ENCODE measurements at places on chromosomes 2 and 18.

GRCh38 chr2:154658854-154659253 lies 39.6 kb upstream of the KCNJ3 start:
- no peak for DNase-seq
- H3K27ac ChIP-seq: no peak overlapping the region
- no peaks in the 10 kb centered on the region for H3K27me3 ChIP-seq
- no peak overlapping the region for H3K4me3 ChIP-seq

DNA sequence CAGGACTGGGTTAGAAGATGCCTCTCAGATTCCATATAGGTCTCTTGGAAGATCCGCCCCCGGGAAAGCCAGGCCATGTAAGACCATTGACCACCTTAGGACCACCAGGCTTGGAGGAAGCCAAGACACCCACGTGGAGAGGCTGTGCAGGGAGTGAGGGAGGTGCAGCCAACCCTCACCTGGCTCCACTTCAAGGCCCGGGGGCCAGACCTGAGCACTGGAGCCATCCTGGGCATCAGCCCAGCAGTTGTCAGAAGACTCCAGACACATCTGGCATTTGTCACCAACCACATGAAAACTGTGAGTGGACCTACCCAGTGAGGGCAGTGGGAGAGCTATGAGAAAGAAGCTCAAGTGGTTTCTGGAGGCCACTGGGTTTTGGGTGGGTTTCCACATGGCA lies 214.4 kb downstream of the MYT1L start:
- no peaks in the 10 kb centered on the region for H3K27me3 ChIP-seq
- H3K4me3 ChIP-seq: no peak overlapping the region
- H3K36me3 ChIP-seq: no peaks in the 10 kb centered on the region
- DNase-seq: no peak

DNA sequence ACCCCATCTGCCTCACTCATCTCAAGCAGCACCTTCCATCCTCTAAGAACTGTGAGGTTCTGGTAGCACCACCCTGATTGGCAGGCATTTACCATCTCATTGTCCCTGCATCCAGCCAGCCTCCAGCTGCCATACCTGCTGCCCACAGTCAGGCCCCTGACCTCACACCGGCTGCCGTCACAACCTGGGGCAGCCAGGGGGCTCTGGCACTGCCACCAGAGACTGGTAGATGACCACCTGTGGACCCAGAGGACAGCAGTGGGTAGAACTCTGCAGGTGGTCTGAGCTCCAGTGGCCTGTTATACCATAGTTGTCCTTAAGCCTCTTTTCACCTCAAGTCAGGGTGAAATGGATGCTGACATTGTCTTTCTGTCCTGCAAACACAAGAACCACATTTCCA lies 69.4 kb downstream of the POLE4 start:
- no peaks in the 10 kb centered on the region for H3K27me3 ChIP-seq
- H3K4me1 ChIP-seq: no peaks in the 10 kb centered on the region
- H3K27ac ChIP-seq: no peak overlapping the region
- H3K4me3 ChIP-seq: no peak overlapping the region
- no peaks in the 10 kb centered on the region for H3K36me3 ChIP-seq

DNA sequence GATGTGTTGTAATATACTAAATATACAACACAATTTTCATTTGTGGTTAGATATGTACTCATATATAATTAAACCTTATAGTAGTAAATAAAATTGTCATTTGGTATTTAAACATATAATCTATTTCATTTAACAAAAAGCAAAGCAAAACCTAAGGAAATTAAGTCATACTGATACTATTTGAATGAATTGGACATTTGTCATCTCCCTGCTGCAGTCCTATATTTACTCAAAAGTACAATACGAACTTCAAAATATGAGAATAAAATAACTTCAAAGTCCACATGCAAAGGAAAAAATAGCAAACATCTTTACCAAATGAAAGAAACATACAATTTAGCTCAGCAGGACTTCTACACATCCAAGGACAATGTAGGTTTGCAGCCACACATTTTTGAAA lies 11.8 kb upstream of the HAT1 start:
- H3K4me3 ChIP-seq: no peak overlapping the region
- H3K4me1 ChIP-seq: no peaks in the 10 kb centered on the region
- H3K36me3 ChIP-seq: no peaks in the 10 kb centered on the region
- no peaks in the 10 kb centered on the region for H3K27me3 ChIP-seq
- H3K27ac ChIP-seq: no peak overlapping the region

GRCh38 chr18:79579807-79580497 lies 99.7 kb upstream of the CTDP1 start:
- no peaks in the 10 kb centered on the region for H3K4me1 ChIP-seq
- peak; percentile 20 for DNase-seq
- H3K4me3 ChIP-seq: no peak overlapping the region

- no peaks in the 10 kb centered on the region for H3K36me3 ChIP-seq
- no peaks in the 10 kb centered on the region for H3K4me1 ChIP-seq
- no peak overlapping the region for H3K27ac ChIP-seq
Measured at GRCh38 chr2:217223222-217223930, 363.5 kb upstream of the TNP1 start.

- H3K27me3 ChIP-seq: no peaks in the 10 kb centered on the region
- no peak for DNase-seq
- no peak overlapping the region for H3K4me3 ChIP-seq
- H3K4me1 ChIP-seq: no peaks in the 10 kb centered on the region
- no peaks in the 10 kb centered on the region for H3K36me3 ChIP-seq
Measured at GRCh38 chr18:74172697-74173433, 24.5 kb downstream of the TIMM21 start.

- no peaks in the 10 kb centered on the region for H3K36me3 ChIP-seq
- H3K27ac ChIP-seq: no peak overlapping the region
- no peak for DNase-seq
- no peak overlapping the region for H3K4me3 ChIP-seq
- no peaks in the 10 kb centered on the region for H3K27me3 ChIP-seq
Measured at GRCh38 chr2:119338272-119338671, 28.4 kb downstream of the C2orf76 start.

DNA sequence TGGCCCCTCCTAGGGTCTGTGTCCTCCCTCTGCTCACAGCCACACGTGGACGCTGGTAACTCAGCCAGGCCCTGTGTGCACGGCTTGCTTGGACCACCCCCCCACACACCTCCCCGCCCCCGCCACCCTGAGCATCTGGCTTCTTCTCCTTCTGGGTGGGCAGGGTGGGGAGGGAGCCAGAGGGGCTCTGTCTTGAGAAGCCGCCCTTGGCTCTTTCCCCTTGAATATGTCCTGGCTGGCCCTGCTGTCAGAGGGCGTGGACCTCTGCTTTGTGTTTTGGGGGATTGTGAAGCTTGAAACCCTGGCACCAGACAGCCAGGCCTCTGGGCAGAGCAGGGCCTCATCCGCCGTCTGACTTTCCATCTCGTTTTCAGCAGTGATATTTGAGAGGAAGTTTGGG lies 72.1 kb downstream of the GLI2 start:
- peaks cover 11% of the 10 kb centered on the region for H3K36me3 ChIP-seq
- no peaks in the 10 kb centered on the region for H3K27me3 ChIP-seq
- no peak overlapping the region for H3K27ac ChIP-seq
- no peak for DNase-seq
- H3K4me3 ChIP-seq: no peak overlapping the region

DNA sequence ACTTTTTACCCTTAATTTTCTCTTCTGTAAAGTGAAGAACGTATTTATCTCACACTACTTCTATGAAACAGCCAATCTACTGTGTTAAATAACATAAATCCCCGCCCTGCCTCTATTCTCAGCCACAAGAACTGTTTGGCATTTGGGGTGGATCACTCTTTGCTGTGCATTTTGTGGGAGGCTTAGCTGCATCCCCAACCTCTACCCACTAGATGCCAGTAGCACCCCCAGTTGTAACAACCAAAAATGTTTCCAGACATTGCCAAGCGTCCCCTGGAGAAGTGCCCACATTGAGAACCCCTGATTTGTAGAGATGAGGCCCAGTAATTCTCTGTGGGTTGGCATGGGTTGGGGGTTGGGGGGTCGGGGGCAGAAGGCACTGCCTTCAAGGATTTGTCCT lies 94.7 kb upstream of the BOD1L2 start:
- no peak for DNase-seq
- H3K4me3 ChIP-seq: no peak overlapping the region
- H3K36me3 ChIP-seq: peaks cover 3% of the 10 kb centered on the region
- H3K27me3 ChIP-seq: no peaks in the 10 kb centered on the region

- no peaks in the 10 kb centered on the region for H3K27me3 ChIP-seq
- peaks cover 9% of the 10 kb centered on the region for H3K36me3 ChIP-seq
- H3K4me1 ChIP-seq: no peaks in the 10 kb centered on the region
- no peak overlapping the region for H3K4me3 ChIP-seq
- no peak for DNase-seq
- H3K27ac ChIP-seq: no peak overlapping the region
Measured at GRCh38 chr2:158317642-158318041, 138.9 kb downstream of the CCDC148 start.

- H3K27me3 ChIP-seq: no peaks in the 10 kb centered on the region
- no peak for DNase-seq
- no peaks in the 10 kb centered on the region for H3K4me1 ChIP-seq
- no peak overlapping the region for H3K27ac ChIP-seq
- no peak overlapping the region for H3K4me3 ChIP-seq
Measured at GRCh38 chr2:230569298-230569697, 143.3 kb upstream of the CAB39 start.

- no peaks in the 10 kb centered on the region for H3K27me3 ChIP-seq
- H3K4me3 ChIP-seq: no peak overlapping the region
- no peaks in the 10 kb centered on the region for H3K4me1 ChIP-seq
- H3K36me3 ChIP-seq: no peaks in the 10 kb centered on the region
- DNase-seq: no peak
Measured at GRCh38 chr18:66640431-66640830, 36.5 kb upstream of the CDH19 start.

GRCh38 chr2:37870829-37871228 lies 54.3 kb upstream of the RMDN2 start:
- no peak overlapping the region for H3K4me3 ChIP-seq
- H3K27me3 ChIP-seq: no peaks in the 10 kb centered on the region
- H3K4me1 ChIP-seq: no peaks in the 10 kb centered on the region

- no peaks in the 10 kb centered on the region for H3K4me1 ChIP-seq
- H3K27ac ChIP-seq: no peak overlapping the region
- H3K36me3 ChIP-seq: peaks cover 2% of the 10 kb centered on the region
- H3K27me3 ChIP-seq: no peaks in the 10 kb centered on the region
Measured at GRCh38 chr2:98880266-98881152, 55.5 kb downstream of the CRACDL start.

- H3K4me3 ChIP-seq: no peak overlapping the region
- H3K27me3 ChIP-seq: no peaks in the 10 kb centered on the region
- H3K4me1 ChIP-seq: peaks cover 3% of the 10 kb centered on the region
- H3K36me3 ChIP-seq: no peaks in the 10 kb centered on the region
- H3K27ac ChIP-seq: no peak overlapping the region
Measured at GRCh38 chr2:233091595-233092375, 31.6 kb downstream of the INPP5D start.

- peaks cover 6% of the 10 kb centered on the region for H3K4me1 ChIP-seq
- no peak overlapping the region for H3K4me3 ChIP-seq
Measured at GRCh38 chr18:34543945-34544344, 166.2 kb upstream of the DTNA start.

DNA sequence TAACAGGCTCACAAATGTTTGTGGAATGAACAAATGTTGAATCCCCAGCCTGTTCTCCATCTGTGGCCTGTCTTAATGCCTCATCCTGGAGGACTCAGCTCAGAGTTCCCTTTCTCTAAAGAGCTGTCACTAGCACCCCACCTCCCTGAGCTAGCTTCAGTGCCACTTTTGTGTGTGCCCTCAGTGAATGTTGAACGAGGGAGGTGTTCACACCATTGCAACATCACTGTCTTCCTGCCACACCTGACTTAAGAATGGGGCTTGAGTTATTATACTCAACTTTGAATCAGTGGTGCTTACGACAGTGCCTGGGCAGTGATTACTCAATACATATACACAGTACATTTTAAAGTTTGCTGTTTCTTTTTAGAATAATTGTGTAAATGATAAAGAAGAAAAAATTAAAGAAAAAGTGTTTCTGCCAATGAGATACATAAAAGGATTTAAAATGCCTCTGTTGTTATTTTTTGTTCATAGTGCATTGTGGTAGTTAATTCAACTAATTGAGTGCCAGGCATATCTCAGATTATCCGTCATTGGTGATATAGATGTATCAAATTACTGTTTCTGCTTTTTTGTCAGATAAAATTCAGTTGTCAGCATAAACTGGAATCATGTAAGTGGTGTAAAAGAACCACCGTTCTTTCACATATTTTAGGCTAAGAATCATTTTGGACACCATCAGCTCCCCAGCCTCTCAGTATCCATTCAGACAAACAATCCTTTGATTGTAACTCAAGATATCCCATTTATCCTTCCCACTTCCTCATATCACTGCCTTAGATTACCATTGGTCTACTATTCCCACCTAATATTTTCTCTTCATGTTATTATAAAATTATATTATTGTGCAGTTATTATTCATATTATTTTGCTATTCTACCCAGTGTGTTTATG lies 304.7 kb downstream of the PTPRM start:
- no peaks in the 10 kb centered on the region for H3K27me3 ChIP-seq
- H3K4me1 ChIP-seq: no peaks in the 10 kb centered on the region
- no peaks in the 10 kb centered on the region for H3K36me3 ChIP-seq

GRCh38 chr2:29079887-29080286 lies 5.6 kb upstream of the PCARE start:
- no peak overlapping the region for H3K4me3 ChIP-seq
- no peak overlapping the region for H3K27ac ChIP-seq
- peaks cover 7% of the 10 kb centered on the region for H3K36me3 ChIP-seq
- no peaks in the 10 kb centered on the region for H3K27me3 ChIP-seq
- no peaks in the 10 kb centered on the region for H3K4me1 ChIP-seq

- H3K27me3 ChIP-seq: no peaks in the 10 kb centered on the region
- no peaks in the 10 kb centered on the region for H3K4me1 ChIP-seq
- no peak overlapping the region for H3K27ac ChIP-seq
- H3K36me3 ChIP-seq: no peaks in the 10 kb centered on the region
Measured at GRCh38 chr2:6793913-6794312, 71.8 kb downstream of the CMPK2 start.

DNA sequence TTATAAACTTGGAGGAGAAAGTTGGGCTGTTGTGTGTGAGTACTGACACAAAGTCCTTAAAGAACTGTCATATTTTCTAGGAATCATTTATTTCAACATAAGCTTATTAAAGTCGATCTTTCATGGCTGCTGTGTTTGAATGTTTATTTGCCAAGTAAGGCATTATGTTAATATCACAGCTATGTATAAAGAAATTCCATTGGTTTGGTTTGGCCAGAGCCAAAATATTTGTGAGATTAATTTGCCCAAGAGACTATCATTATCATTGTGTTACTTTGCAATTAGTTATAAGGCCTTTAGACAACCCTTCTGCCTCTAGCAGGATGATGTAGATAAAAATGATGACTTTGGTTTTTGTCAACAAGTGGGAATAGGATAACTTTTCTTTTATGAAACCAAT lies 240.6 kb upstream of the NT5C1B start:
- no peaks in the 10 kb centered on the region for H3K27me3 ChIP-seq
- H3K27ac ChIP-seq: no peak overlapping the region
- H3K4me1 ChIP-seq: no peaks in the 10 kb centered on the region
- no peak for DNase-seq
- no peaks in the 10 kb centered on the region for H3K36me3 ChIP-seq
- no peak overlapping the region for H3K4me3 ChIP-seq

DNA sequence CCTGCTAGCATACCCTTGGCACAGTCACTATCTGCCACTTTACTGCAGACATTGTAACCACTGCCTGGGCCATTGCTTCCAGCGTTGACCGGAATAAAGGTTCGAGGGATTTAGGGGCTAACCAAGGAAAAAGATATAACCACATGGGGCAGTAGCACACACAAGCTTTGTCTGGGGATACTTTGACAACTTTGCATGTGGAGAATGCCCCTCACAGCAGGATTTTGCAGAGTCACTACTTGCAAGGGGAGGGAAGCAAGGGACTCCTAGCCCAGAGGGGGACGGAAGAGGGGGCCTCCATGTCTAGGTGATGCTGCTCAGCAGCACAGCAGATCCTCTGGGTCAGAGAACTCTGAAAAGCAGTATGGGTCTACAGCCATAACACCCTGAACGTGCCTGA lies 138.7 kb downstream of the SPP2 start:
- H3K4me1 ChIP-seq: no peaks in the 10 kb centered on the region
- no peak overlapping the region for H3K4me3 ChIP-seq
- no peak overlapping the region for H3K27ac ChIP-seq
- DNase-seq: no peak
